ENCODE measurements at places on chromosomes 12 and 14.
A peak's percentile ranks its signal among the peaks of the same experiment; 100 is the strongest.

- no peak for DNase-seq
Observed at GRCh38 chr14:85538636-85539035, 8.7 kb downstream of the FLRT2 start.

DNA sequence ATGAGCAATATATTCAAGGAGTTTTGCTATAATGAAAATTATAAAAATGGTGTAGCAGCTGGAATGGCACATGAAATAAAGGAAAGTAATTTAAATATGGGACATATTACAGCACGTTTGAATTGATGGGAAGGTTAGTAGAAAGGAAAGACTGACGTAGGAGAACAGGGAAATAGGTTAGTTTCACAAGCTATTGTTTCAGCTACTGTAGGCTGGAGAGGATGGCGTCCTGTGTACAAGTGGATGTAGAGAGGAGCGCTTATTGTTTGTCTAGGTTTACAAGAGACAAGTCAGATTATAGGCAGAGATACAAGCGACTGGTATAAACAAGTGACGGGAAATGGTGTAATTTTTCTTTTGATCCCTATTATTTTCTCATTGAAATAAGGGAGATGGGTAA lies 431.2 kb upstream of the PDE3A start:
- peak; percentile 90 for DNase-seq

- no peak for DNase-seq
Observed at GRCh38 chr12:123713823-123714585, 1.9 kb downstream of the ATP6V0A2 start.

GRCh38 chr14:94679106-94679810 lies 67.1 kb downstream of the SERPINA3 start:
- no peak for DNase-seq

- no peak for DNase-seq
Observed at GRCh38 chr14:75658957-75659356, 1.7 kb downstream of the ERG28 start.

- DNase-seq: no peak
Observed at GRCh38 chr12:85627584-85627983, 208.6 kb downstream of the RASSF9 start.

DNA sequence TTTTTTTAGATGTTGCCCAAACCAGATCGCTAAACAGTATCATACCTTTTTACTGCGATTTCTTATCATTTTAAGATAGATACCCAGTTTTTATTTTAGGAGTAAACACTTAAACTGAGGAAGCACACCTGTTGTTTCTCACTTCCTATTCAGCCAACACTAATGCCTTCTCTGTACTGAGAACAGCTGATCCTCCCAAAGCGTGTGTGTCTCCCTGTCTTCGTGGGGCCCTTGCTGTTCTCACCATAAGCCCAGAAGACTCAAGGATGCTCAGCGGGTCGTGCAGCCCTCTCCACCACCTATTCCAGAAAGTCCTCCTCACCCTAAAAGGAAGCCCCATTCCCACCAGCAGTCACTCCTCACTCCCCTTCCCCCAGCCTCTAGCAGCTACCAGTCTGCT lies 14.8 kb downstream of the PPP2R5C start:
- DNase-seq: no peak

DNA sequence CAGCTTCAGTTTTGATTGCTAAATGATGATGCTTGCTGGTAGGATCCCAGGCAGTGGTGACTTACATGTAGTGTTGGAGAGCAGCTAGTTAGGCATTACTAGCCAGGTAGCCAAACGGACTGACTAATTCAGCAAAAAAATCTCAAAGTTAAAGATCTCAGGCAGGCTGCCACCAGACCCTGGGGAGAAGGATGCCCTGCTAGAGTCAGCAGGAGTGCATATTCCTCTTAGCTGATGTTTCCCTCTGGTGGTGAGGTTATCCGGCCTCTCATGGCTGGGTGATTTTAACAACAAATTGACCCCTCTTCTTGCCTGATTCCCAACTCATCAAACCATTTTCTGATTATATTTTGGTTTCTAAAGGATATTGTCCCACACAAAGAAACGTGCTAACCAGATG lies 2.8 kb downstream of the EFS start:
- peak; percentile 23 for DNase-seq

Data from DMS53 (cell line).